ENCODE measurements at places on chromosomes 1 and 21.

DNA sequence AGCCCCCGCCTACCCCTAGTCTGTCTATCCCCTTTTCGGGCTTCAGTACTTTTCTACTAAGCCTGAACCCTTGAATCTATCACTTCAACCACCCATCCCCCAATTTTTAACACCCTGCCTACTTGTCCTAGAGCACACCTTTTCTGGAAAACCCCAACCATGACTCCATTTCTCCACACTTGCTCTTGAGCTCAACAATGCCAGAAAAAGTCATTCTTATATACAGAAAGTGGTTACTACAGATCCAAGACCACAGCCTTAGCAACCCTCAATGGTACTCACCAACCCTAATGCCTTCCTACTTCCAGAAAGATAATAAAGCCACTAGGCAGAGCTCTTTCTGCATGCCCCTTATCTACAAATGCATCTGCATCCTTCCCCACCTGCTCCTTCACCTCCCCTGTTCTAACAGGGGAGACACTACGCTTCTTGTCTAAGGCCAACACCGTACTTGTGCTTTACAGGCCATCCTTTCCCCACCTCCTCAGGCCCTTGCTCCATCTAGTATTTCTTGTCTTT is 41.2 kb downstream of the DMAP1 start:
- DNase-seq: peak; percentile 14

GRCh38 chr1:175192630-175193526 is at the start of gene KIAA0040:
Gene KIAA0040, minus strand, starts transcription at chr1:175192776. Its CDS starts 31,763 bp downstream, at chr1:175161013.
- peak; percentile 17 for DNase-seq

- DNase-seq: no peak
Measured at GRCh38 chr1:156379420-156380165, 10.6 kb downstream of the RHBG start.

DNA sequence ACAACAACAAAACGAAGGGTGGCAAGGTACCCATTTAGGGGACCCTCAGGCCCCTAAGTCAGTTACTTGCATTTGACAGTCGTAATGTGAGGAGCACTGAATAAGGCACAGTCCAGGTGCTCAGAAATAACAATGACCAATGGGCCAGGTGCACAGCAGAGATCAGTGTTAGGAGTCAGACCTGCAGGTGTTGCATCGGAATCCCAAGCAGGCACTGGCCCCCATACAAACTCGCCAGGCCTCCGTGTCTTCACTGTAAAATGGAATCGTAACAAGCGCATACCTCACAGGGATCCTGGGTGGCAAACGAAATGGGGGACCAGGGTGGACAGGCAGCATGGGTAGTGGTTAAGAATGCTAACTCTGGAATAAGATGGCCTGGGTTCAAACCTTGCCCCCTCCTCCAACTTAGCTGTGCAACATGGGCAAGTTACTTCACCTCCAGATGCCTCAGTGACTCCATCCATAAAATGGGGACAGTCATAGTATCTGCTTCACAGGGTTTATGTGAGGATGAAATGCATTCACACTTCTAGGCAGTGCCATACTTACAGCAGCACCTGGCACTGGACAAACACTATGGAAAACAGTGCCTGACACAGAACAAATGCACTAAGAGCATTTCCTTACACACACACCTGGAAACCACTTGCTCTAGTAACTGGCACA is 20.2 kb downstream of the RCAN1 start:
- no peak for DNase-seq

Measured in posterior cingulate gyrus (tissue), 11 donors.